ENCODE measurements at places on chromosomes 1 and 21. TPM values are rescaled to one million over a fixed set of nuclear protein-coding genes. Genes with fewer than 3 reads are reported as not detected.

Gene WNT2B
- 0.16 TPM for total RNA-seq

Gene CASQ2
- total RNA-seq, result not detected

Gene AMY1B
- not detected for total RNA-seq

Gene TMOD4
- 0.77 TPM for total RNA-seq

Gene RNPC3
- total RNA-seq, result 26.7 TPM

Gene CELA2B
- not detected for total RNA-seq

Gene GLMN
- 29.6 TPM for total RNA-seq

Gene LRRC71
- total RNA-seq, result not detected
